ENCODE measurements at places on chromosomes 7 and 10.
A peak's percentile ranks its signal among the peaks of the same experiment; 100 is the strongest.

DNA sequence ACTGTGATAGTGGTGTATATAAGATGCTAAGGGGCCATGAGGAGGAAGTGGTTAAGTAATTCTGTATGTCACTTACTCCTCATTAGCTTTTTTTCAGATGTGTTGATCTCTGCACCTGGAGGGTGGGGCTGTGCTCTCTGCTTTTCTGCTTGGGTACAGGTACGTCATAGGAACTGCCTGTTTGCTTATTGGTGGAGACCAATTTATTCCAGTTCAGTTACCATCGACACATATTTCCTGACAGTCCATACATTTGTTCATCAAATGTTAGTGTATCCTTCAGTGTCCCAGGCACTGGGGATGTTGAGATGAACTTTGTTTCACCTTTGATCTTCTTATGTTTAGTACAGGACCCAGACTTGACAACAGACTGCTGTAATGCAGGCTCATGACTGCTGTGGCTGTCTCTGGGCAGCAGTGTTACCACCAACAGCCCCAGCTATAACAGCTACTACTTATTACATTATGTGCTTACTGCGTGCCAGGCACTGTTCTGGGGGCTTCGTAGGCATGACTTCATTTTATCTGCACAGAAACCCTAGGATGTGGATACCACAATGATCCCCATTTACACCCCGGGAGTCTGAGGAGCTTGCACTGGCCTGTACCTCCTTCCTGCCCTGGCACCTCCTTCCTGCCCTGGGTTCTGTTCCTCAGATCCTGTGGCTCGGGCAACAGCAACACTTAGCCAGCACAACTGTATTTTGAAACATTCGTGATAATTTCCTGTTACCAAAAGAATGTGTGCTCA is 87.4 kb downstream of the BUB3 start:
- no peak for DNase-seq

DNA sequence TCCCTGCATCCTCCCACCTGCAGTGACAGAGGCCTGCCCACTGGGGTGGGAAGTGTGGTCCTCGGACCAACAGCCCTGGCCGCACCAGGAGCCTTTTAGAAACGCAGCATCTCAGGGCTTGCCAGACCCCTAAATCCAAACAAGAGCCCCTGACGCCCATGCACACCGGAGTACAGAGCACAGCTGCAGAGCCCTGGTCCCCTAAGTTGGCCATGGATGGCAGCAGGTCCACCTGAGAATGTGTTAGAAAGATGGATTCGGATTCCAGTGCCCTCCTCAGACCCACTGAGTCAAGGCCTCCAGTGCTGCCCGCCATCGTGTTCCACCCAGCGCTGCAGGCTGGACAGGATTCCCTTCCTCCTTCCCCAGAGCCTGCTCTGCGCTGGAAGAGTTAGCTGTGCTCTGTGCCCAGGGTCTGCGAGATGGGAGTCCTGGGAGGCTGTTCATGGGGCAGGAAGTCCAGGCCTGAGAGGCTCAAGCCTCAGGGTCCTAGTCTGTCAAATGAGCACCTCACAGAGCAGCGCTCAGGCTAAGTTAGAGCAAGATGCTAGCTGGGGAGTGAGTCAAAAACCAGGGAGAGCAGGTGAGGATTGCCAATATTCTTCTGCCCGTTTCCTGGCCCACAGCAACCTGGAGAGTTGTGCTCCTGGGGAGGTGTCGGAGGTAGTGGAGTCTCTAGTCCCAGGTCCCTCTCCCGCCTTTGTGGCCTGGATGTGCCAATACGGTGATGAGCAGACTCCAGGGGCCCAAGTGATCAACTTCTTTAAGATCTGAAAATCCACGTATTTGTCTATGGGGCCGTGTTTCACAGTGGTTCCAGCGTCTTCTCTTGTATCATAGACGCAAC is 95.9 kb upstream of the GPR26 start:
- DNase-seq = no peak

DNA sequence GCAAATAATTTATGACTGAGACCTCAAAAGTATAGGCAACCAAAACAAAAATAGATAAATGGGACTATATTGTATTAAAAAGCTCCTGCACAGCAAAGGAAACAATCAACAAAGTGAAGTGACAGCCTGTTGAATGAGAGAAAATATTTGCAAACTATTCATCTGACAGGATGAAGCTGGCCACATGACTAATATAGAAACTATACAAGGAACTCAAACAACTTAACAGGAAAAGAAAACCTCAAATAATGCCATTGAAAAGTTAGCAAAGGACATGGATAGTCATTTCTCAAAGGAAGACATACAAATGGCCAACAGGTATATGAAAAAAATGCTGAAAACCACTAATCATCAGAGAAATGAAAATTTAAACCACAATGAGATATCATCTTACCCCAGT is 245.1 kb downstream of the STK31 start:
- no peak for DNase-seq

DNA sequence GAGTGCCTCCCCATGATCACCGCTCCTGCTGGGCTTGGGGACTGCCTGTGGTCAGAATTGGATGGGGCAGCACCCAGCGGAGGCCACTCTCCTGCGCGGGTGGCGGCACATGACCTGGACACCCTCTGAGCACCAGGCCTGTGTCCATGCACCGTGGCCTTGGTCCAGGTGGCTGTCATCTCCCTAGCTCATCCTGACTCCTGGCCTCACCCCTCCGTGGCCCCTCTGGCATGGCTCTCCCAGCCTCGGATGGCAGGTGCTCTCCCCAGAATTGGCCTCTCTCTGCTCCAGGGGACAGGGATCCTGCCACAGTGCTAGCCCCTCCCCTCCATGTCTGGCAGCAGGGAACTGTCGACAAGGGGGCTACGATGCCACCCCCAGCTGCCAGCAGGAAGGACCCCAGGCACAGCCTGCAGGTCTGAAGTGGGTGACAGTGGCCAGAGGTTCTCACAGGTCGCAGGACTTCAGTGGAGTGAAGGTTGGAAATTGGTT is 37.2 kb upstream of the BTBD16 start:
- DNase-seq = peak; percentile 70

GRCh38 chr10:3217301-3217700 is 44.7 kb upstream of the PITRM1 start:
- DNase-seq = no peak

- DNase-seq = no peak
These were observed 146.5 kb upstream of the LRRN3 start for GRCh38 chr7:110944448-110944847.

DNA sequence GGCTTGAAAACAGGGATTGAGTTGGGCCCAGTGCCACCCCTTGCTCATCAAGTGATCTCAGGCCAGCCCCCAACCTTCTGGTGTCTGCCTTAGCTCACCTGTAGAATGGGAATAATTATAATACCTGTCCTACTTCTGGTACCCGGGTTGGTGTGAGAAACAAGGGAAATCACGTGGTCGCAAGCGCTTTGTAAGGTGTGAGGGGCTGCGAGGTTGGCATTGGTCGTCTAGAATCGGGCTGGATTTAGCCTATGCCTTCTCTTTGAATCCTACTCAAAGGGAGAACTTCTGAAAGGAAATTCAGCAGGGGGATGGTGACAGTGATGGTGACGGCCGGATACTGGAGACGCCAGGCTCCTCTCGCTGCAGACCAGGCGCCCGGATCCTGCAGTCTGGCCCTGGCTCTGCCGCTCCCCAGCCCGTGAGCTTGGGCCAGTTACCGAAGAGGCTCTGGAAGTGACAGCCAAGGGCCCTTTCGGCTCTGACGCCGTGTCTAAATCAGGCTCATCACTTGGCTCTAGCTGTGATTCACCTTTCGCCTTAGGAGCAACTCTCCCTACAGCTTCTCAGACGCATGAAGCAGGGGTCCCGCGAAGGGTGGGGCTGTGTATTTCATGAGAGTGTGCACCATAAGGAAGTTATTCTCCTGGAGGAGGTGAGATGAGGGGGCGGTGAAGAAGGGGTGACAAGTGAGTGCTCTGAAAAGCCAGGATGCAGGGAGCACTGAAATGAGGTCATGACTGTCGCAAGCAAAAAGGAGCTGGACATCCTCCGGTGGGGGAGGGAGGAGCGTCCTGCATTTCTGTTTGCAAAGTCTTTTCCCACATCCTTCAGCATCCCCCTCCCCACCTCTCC is 4.0 kb upstream of the CREB5 start:
- peak; percentile 50 for DNase-seq

DNA sequence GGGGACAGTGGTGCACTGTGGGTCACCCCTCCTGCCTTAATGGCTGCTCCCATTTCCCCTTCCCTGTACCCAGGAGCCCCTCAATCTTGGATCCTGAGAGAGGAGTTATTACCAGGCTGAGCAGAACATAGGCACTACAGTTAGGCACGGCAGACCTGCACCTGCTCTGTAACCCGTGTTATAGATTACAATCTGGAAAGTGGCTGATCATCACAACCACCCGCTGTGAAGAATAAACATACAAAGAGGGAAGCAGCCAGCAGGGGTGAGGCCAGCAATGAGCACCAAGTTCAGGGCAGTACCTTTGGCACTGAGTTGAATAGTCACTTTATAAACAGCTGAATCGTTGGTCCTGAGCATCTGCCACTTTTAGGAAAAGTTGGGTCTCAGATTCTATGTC is 1.7 kb downstream of the CDHR1 start:
- no peak for DNase-seq

- no peak for DNase-seq
These were observed 27.5 kb upstream of the SMC3 start for GRCh38 chr10:110540031-110540430.

- no peak for DNase-seq
These were observed 13.5 kb downstream of the GHITM start for GRCh38 chr10:84152769-84153168.

- no peak for DNase-seq
These were observed 113.2 kb upstream of the GPR26 start for GRCh38 chr10:123552760-123553554.

- no peak for DNase-seq
These were observed 19.3 kb downstream of the BRI3 start for GRCh38 chr7:98300595-98301372.

- no peak for DNase-seq
These were observed 41.3 kb downstream of the PDLIM1 start for GRCh38 chr10:95249467-95249866.

DNA sequence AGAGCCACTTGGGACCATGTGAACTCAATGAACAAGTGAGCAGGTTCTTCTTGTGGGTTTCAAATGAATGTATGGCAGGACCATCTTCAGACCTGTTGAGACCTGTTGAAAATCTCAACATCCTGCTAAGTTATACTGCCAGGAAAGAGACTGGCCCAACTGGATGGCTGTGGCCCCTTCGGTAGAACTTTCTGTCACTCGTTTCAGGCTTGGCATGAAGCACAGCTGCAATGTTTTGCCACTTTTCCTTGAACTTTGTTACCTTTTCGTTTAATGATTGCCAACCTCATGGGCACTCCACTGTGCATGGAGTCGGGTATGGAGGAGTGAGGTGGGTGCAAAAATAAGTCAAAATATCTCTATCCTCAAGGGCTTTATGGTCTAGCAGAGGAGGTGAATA is 36.7 kb upstream of the SLC35B4 start:
- no peak for DNase-seq

DNA sequence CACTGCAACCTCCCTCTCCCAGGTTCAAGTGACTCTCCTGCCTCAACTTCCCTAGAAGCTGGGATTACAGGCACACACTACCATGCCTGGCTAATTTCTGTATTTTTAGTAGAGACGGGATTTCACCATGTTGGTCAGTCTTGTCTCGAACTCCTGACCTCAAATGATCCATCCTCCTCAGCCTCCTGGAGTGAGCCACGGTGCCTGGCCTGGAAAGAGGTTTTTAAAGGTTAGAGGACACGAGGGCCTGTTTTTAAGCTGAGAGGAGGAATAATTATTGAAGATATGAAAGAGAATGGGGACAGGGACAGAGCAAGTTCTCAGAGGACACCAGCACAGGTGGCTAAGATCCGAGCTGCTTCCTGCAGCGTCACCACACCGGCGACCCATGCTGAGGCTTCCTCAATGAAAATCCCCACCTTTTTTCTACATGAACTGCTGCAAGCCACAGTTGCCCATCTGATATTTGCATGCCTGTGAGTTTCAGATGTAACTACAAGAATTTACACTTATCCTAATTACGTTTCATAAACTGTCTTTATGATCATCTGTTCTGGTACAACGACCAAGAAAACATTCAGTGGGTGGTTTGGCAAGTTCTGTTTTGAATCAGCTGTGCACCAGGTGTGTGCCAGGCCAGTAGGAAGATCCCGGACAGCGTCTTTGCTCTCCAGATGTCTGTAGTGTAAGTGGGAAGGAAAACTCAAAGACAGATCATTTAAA is 76.0 kb downstream of the HIP1 start:
- no peak for DNase-seq

DNA sequence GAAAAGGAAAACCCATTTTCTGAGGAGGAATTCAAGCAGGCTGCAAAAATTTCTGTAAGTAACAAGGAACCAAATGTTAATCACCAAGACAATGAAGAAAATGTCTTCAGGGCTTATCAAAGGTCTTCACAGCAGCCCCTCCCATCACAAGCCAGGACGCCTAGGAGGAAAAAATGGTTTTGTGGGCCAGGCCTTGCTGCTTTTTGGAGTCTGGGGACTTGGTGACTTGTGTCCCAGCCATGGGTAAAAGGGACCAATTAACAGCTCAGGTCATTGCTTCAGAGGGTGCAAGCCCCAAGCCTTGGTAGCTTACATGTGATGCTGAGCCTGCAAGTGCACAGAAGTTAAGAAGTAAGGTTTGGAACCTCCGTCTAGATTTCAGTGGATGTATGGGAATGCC is 55.7 kb upstream of the FOXP2 start:
- no peak for DNase-seq

DNA sequence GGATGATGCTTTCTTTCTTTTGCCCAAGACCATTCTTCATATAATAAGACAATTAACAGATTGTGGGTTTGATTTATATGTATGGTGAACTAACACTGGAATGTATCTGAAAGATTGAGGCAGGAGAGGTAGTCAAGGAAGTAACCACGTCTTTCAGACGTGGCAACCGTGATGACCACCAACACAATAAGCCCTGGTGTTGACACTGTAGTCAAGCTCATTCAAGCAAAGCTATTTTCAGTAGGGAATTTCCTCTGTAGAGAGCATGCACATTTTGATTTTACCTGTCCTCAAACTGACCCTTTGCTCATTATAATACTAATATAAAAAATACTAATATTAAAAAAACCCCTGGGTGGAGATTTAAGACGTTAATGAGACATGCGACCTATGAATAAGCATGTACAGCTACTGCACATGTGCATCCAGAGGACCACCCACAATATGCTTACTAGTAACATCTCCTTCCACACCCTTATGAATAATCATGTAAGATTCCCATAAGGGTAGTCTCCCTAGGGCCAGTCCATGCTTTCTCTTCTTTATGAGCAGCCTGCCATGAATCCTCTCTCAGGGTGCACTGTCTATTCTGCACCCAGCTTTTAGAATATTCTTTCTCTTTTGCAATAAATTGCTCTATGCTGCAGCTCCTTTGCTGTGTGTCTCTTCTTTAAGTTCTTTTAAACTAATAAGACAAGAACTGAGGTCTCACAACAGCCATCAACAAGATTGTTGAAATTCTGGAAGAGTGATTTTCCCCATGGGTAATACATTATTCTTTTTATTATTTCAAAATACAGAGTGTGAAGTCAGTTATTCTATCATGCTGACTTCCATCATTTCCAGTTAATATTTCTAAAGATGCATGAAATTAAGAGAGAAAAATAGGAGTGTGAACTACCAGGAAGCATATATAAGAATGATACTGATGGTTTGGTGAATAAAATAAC is 151.3 kb upstream of the NPVF start:
- no peak for DNase-seq
